ENCODE measurements at places on chromosomes 1 and 21.

DNA sequence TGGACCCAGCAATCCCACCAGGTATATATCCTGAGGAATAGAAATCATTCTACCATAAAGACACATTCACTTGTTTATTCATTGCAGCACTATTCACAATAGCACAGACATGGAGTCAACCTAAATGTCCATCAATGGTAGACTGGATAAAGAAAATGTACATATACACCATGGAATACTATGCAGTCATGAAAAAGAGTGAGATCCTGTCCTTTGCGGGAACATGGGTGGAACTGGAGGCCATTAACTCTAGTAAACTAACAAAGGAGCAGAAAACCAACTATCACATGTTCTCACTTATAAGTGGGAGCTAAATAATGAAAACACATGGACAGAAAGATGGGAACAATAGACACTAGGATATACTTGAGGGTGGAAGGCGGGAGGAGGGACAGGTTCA is 36.1 kb upstream of the PRKACB start:
- DNase-seq = no peak

DNA sequence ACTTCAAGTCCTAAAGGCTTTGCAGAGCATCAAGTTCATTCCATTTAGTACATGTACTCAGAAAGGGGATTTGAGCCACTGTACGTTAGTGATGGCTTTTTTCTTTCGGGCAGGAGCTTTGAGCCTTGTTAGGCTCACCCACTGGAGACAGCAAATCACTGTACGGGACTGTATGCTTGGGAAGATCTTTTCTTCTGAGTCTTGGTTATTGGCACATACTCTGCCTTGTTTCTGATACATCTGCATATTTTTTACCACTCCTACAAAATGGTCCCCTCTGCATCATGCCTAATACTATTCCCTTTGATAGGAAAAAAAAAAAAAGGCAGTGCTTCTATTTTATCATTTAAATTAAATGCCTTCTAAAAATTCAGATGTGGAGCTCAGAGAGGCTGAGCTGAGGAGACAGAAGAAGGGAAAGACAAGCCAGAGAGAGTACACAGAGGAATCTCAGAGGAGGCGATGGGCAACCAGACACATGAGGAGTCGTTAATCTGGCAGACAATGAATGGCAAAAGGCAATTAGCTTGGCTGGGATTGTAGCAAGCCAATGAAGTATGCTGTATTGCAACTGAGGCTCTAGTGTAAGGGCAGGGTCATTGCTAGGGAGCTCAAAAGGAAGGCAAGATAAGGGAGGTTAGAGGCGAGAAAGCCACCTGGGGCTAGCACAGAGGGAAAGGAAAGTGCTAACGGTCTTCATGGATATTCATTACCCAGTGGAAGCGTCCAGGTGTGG is 39.4 kb downstream of the PHC2 start:
- no peak for DNase-seq

- no peak for DNase-seq
These were observed 142.6 kb upstream of the PALMD start for GRCh38 chr1:99503276-99503747.

DNA sequence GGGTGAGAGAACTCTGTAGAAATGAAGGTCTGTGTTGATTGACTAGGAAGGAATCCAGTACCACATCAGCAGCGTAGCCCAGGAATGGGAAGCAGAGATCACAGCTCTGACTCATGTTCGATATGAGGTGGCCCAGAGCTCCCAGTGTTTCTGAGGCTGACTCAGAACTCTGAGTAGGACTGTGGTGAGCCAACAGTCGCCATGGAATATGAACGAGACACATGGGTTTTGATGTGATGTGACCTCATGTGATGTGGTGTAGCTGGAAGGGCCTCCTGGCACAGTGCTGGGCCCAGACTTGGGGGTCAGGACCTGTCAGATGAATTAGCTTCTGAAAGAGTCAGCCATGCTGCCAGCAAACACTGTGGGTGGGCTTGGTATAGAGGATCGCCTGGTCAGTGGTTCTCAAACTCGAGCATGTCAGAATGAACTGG is 237.0 kb downstream of the MRPL39 start:
- no peak for DNase-seq

- DNase-seq = no peak
These were observed 32.3 kb upstream of the PLD5 start for GRCh38 chr1:242556759-242557158.

- DNase-seq = no peak
These were observed 180.0 kb downstream of the RASAL2 start for GRCh38 chr1:178273707-178274410.

- DNase-seq = no peak
These were observed 85.7 kb upstream of the AK4 start for GRCh38 chr1:65062339-65062738.

- DNase-seq = peak; percentile 82
These were observed 3.0 kb upstream of the MDM4 start for GRCh38 chr1:204513117-204513716.

DNA sequence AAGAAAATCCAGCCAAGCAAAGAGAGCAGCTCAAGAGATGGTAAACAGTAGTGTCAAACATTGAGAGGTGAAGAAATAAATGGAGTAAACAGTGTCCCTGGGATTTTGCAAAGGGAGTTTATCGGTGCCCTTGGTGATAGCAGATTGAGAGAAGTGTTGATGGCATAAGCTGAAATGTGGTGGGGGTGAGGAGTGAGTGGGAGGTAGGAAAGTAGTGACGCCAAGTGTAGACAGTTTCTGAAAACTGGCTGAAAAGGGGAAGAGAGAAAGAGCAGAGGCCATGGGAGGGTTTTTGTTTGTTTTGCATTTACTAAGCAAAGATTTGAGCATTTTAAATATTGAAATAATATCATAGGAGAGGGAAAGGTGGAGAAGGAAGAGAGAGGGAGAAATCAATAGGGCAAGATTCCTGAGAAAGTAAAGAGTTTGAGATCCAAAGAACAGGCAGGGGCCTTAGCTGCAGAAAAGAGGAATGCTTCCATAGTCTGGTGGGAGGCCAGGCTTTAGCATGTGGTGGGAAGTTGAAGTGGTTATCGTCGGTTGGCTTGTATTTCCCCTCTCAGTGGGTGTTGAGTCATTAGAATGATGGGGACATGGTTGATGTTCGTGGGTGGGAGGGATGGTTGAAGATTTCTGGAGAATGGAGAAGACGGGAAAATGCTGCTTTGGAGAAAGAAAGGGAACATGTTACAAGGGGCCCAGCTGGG is 26.8 kb upstream of the RASAL2 start:
- DNase-seq = peak; percentile 6

GRCh38 chr1:88239205-88239604 is 444.9 kb upstream of the PKN2 start:
- DNase-seq = no peak

GRCh38 chr1:21511579-21512522 is 2.6 kb downstream of the ALPL start:
- no peak for DNase-seq

- no peak for DNase-seq
These were observed 24.9 kb upstream of the APCS start for GRCh38 chr1:159562680-159563079.

GRCh38 chr1:23756676-23757075 is 13.4 kb downstream of the ELOA start:
- no peak for DNase-seq

- DNase-seq = no peak
These were observed 975.2 kb upstream of the B3GALT2 start for GRCh38 chr1:194161591-194161990.

DNA sequence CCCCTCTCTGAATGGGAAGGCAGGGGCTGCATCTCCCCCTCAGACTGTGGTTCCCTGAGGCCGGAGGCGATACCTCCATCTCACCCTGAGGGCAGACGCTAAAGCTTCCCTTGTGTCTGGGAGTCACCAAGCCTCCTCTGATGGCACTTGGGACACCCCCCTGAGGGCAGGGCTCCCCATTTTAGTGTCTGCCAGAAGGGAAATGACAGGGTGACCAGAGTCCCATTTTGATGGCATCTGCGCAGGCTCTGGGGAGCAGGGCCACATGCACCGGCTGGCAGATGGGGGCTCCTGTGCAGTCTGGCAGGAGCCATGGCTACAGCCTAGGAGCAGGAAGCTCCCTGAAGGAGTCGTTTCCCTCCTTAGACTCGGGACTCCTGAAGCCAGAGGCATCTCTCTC is 1.7 kb downstream of the S100A2 start:
- no peak for DNase-seq

All from KG1 (cell line).